T-cell (primary cell): ENCODE measurements at places on chromosomes 13 and 19.

- DNase-seq = no peak
Observed at GRCh38 chr13:40639221-40639681, 27.2 kb downstream of the FOXO1 start.

- no peak for DNase-seq
Observed at GRCh38 chr13:102900193-102900608, 54.4 kb downstream of the ERCC5 start.

DNA sequence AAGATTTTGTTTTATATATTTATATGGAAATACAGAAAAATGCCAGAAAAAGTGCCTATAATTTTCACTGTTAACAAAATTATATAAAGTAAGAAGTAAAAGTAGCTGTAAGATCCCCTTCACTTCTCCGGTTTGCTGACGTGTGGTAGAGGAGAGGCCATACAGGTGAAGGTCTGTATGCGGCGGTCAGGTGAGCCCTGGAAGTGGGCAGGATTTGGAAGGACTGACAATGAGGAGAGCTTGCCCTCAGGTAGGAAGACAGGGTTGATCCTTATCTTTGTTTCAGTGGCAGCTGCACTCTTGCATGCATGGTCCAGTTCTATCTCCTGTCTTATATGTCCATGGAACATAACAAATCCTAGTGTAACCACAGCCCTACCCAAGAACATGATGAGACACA, 16.9 kb upstream of the TFDP1 start:
- DNase-seq = no peak

GRCh38 chr13:113272701-113273181, 24.3 kb upstream of the LAMP1 start:
- no peak for DNase-seq

- DNase-seq = no peak
Observed at GRCh38 chr13:88472316-88472715, 801.1 kb downstream of the SLITRK5 start.

DNA sequence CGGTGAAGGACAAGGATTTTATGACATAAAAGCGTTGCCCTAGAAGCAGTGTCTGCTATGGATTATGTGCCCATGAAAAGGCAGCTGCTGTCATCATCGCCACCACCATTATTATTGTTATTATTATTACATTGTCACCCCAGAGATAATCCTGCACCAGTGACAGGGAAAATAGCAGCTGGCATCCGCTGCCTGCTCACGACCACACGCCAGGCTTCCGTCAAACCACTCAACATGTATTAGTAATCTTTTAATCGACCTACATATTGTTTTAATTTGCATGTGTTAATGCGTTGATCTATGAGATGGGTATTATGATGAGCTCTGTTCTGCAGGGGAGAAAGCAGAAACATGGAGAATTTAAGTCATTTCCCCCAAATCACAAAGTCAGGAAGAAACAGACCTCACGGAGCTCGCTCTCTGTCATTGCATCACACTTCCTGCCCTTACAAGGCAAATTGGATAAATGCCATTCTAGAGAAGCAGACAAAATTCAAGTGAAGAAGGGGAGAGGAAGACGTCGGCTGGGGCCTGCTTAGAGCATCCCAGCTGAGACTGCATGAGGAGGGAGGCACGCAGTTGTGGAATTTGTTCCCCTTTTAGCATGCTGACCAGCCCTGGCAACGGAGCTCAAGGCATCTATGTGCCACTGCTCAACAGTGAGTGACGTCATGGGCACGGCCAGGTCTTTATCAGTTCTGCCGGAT, at the start of gene FFAR3:
FFAR3 (plus strand) TSS at position 594 of the 707 bp plus-strand sequence. CDS start 431 bp downstream, outside the sequence.
- no peak for DNase-seq

DNA sequence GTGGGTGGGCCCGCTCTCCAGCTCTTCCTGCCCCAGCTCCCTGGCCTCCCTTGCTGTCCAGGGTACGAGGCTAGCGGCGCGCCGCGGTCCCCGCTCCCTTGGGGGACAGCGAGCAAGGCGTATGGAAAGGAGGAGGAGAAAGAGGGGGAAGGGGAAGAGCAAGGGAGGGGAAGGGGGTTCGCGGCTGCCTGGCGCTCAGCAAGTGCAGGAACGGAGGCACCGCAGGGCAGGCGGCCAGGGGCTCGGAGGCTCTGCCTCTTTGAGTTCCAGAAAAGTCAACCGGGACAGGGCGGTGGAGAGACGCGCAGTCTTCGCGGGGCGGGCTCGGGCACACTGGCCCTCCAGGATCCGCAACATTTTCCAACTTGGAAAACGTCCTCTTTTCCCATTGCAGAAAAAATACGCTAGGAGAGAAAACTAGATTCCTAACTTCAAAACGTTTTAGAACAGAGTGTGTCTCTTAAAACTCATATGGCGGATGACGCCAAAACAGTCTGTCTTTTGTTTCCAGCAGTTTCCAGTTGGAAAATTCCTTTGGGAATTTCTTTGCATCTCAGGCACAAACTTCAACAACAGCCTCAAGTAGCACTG, 23.1 kb upstream of the TNFRSF19 start:
- DNase-seq = no peak

GRCh38 chr19:48784527-48784926, 26.3 kb downstream of the BCAT2 start:
- DNase-seq = no peak

GRCh38 chr19:13956365-13956744, 4.0 kb downstream of the DCAF15 start:
- no peak for DNase-seq

GRCh38 chr19:32200312-32201038, 144.9 kb upstream of the ZNF507 start:
- no peak for DNase-seq

DNA sequence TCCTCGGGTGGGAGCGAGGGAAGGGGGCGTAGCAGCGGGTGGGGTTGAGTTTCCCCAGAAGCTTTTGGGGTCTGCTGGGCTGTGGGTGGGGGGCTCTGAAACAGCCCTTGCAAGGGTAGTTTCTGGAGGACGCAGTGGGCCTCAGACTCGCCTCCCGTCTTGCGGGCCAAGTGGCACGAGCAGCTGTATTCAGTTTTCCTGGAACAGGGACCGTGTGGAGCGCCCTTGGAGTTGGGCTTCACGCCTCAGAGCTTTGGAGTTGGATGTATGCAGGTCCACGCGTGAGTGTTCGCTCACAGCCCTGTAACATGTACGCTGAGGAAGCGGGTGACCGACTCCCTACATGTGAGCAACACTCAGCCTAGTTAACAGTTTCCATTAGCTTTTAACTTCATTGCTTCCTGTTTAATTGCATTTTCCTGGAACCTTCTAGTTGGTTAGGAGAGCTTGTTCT, 603 bp downstream of the TM9SF2 start:
- no peak for DNase-seq

GRCh38 chr13:80334597-80335260, 6.2 kb downstream of the SPRY2 start:
- DNase-seq = no peak

DNA sequence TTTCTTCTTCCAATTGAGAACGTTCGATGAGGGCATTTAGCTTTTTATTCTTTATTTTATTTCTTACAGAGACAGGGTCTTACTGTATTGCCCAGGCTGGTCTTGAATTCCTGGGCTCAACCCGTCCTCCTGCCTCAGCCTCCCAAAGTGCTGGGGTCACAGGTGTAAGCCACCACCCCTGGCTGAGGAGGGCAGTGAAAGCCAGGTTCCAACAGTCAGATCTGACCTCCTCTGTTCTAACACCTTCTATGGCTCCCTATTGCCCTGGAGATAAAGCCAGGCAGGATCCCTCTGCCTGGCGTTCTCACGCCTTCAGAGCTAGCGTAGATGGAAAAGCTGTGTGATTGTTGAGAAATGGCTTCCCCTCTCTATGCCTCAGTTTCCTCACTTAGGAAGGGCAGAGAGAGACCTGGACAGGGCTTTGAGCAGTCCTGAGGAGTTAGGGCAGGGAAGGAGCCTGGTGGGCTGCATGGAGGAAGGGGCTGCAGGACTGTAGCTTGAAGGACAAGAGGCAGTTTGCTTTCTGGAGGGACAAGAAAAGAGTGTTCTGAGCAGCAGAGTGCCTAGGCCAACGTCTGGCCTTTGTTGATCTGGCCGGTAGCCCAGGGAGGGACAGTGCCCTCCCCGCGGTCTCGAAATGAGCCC, 5.5 kb downstream of the ARHGAP45 start:
- no peak for DNase-seq

DNA sequence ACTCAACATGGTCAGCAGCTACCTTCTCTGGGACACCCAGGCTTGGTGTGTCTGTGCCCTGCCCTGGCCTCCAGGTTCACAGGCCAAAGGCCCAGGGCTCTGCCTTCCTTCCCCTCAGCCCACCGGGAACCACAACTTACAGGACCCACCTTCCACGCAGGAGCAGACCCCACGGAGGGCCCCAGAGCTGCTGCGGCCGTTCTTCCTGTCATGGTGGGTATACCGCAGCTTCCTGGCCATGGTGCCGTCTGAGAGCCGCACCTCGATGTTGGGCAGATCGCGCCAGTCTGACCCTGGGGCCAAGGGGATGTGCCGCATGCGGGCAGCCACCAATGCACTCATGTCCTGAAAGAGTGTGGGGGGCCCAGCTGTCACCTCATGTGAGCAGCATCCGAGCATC, 17.2 kb upstream of the EIF3G start:
- DNase-seq = no peak

GRCh38 chr13:27309967-27310598, 39.5 kb downstream of the RASL11A start:
- DNase-seq = no peak

- DNase-seq = no peak
Observed at GRCh38 chr13:108086678-108087077, 128.7 kb downstream of the LIG4 start.

DNA sequence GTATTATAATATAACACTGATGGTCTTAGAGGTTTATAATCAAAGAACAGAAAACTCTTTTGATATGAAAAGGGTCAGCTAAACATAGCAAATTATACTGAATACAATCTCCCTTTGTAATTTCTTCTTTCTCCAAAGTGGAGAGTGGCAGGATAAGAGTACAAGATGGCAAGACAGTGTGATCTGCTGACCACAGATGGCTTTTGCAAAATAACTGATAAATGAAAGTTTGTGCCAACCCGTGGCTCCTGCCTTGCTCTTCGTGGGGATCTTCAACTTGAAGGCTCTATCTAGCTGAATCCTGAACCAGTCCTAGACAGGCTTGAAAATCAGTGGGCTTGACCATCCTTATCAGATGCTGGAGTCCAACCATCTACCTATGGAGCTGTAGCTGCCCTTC, 185.7 kb downstream of the VWA8 start:
- no peak for DNase-seq

GRCh38 chr13:76703621-76704288, 182.4 kb downstream of the KCTD12 start:
- DNase-seq = no peak

DNA sequence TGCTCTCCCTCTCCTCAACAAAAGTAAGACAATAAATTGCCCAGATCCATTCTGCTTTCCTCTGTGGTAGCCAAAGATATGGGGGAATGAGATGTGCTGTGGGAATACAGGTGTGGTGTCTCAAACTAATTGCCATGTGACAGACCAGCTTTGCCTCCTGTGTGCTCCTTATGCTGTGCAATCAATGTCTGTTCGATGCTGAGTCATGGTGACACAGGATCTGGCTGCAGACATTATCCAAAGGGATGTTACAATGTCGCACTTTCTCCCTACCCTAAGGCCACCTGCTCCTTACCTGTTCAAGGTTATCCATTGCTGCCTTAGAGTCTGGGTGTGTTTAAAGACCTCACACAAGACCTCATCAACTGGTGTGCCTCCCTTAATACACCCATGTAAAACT, 32.5 kb downstream of the FGF14 start:
- no peak for DNase-seq

- DNase-seq = no peak
Observed at GRCh38 chr13:33617055-33617454, 200.9 kb upstream of the RFC3 start.

DNA sequence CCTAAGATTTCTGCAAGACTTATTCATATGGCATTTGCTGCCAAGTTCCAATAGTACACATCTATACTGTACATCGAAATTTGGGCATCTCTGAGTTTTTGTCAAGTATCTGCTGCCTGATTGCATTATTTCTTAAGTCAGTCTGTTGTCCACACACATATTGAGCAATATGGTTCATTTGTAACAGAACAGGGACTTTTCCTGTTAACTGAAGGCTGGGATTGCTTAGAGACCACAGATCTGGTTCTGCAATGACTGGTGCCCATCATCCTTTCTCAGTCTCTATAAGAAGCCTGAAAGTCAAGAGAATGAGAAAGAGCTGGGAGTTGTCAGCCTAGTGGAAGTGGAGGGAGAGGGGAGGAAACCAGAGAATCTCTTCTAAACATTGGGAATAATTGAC, 22.5 kb upstream of the MYCBP2 start:
- no peak for DNase-seq

GRCh38 chr19:49103331-49104085, 10.7 kb upstream of the LIN7B start:
- no peak for DNase-seq

GRCh38 chr19:9010693-9011092, 484 bp upstream of the MUC16 start:
- DNase-seq = no peak

DNA sequence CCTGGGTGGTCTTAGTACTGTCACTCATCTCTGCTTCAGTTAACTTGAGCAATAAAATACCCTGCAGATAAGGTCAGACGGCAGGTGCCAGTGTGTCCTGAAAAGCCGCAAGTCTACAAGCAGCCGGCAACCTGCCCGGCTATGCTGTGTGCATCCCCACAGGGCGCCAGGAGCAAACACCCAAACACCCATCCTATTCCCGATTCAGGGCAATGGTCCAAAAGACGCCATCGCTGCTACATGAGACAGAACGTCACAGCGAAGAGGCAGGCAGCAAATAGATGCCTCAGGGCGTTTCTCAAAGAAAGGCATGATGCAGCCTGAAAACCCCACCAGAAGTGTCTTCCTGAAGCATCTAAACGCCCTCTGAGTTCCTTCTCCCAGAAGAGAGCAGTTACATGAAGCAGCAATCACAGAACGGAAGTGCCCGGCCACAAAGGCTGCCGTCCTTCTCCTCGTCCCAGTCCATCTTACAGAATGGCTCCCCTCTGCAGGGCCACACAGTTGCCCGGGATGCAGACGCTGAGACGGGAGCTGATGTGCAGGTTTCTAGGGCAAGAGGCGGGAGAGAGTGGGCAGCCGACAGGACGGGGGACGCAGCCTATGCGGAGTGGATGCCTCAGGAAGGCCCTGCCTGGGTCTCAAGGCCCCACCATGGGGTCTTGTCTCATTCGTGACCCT, 35.1 kb downstream of the RASA3 start:
- DNase-seq = no peak

DNA sequence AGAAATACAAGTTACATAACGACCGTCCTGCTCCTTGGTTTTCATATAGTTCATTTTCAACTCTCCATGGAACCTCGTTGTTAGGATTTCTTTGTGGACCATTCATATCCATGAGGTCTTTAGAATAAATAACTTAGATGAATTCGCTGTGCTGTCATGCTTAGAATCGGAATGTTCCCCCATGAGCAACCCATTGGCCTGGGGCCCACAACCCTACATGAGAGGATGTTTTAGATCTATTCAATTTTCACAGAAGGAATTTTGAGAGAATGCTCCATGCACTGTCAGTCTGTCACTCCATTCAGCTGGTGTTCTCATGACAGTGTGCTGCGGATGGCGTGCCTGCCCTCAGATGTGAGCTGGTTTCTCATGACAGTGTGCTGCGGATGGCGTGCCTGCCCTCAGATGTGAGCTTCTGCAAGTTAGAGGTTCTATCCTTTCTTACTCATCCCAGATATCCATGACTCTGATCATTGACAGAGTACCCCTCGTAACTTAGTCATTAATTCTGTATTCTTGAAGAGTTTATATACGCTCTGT, 1193.1 kb downstream of the EFNB2 start:
- DNase-seq = no peak
